Progenitor cell of endocrine pancreas (in vitro differentiated cells): ENCODE measurements at places on chromosomes 3 and 15. TPM values are rescaled to one million over a fixed set of nuclear protein-coding genes. Genes with fewer than 3 reads are reported as not detected.

Gene KIF7
- 21.8 and 22.8 TPM in 2 replicates for total RNA-seq

Gene GALNT15
- 0.18 and 0.46 TPM in 2 replicates for total RNA-seq

GRCh38 chr3:61908382-61908781 lies 347.0 kb downstream of the PTPRG start:
- H3K36me3 ChIP-seq, result no peaks in the 10 kb centered on the region
- H3K27ac ChIP-seq, result no peak overlapping the region
- no peak overlapping the region for H3K4me3 ChIP-seq
- H3K4me1 ChIP-seq, result no peaks in the 10 kb centered on the region

Gene KLHDC8B
- total RNA-seq, result 38.7 and 41.4 TPM in 2 replicates

DNA sequence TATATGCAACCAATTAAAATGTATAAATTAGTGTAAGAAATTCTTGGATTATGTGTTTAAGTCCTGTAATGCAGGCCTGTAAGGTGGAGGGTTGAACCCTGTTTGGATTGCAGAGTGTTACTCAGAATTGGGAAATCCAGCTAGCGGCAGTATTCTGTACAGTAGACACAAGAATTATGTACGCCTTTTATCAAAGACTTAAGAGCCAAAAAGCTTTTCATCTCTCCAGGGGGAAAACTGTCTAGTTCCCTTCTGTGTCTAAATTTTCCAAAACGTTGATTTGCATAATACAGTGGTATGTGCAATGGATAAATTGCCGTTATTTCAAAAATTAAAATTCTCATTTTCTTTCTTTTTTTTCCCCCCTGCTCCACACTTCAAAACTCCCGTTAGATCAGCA lies 65.4 kb upstream of the ACAD9 start:
- H3K4me1 ChIP-seq, result no peaks in the 10 kb centered on the region
- H3K27me3 ChIP-seq, result no peaks in the 10 kb centered on the region
- peaks cover 43% of the 10 kb centered on the region for H3K36me3 ChIP-seq
- H3K4me3 ChIP-seq, result no peak overlapping the region
- DNase-seq, result no peak

Gene LRRIQ4
- total RNA-seq, result 0.31 and 0.42 TPM in 2 replicates

Gene CLDN16
- 0.31 TPM in 2 replicates for total RNA-seq

Gene ZBTB20
- total RNA-seq, result 27.3 and 27.8 TPM in 2 replicates

DNA sequence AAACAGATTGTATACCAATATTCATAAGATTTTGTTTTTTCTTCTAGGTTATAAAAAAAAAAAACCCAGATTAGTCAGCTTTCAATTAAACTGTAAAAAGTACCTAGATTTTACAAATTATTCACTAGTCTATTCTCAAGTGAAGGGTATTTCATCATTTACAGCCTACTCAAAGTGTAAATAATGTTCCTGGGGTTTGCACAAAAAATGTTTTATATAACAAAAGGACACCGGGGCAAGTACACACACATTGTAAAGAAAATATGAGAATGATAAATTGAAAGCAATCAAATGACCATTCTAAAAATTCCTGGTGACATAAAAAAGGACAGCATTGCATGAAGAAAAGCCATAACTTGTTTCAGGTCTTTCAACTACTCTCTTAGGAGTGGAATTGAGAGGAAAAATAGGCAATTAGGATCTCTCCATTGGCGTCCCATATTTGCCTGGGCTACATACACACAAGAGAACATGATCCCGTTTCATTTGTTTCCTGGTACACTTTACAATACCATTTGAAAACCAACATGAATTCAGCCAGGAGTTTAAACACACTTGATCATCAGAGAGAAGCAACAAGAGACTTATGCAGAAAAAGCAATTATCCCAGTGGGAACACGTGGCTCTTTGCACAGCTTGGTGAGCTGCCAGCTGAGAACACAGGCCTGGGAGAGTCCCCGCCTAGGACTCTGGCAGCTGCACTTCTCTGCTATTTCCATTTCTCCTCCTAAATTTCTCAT lies 1039.2 kb downstream of the ROBO1 start:
- H3K27me3 ChIP-seq, result no peaks in the 10 kb centered on the region
- H3K4me1 ChIP-seq, result peaks cover 17% of the 10 kb centered on the region
- no peak for DNase-seq
- H3K36me3 ChIP-seq, result no peaks in the 10 kb centered on the region
- H3K27ac ChIP-seq, result peak overlapping the region; percentile 76

Gene FOXB1
- not detected in 2 replicates for total RNA-seq
